ENCODE measurements at places on chromosomes 5 and 9. TPM values are rescaled to one million over a fixed set of nuclear protein-coding genes. Genes with fewer than 3 reads are reported as not detected.

The CNTNAP3B gene
- total RNA-seq: 37.0 TPM

The ANKRD55 gene
- total RNA-seq: 0.46 TPM

The SHC3 gene
- total RNA-seq: 1.9 TPM

The TUSC1 gene
- 19.2 TPM for total RNA-seq

The C9 gene
- not detected for total RNA-seq

The ARHGEF28 gene
- total RNA-seq: 77.3 TPM

The TMEM252 gene
- total RNA-seq: not detected

The MGAT4B gene
- 129 TPM for total RNA-seq

The NR2F1-AS1 gene
- 12.2 TPM for total RNA-seq

The SLC6A19 gene
- not detected for total RNA-seq

The IZUMO3 gene
- total RNA-seq: not detected

The IFNB1 gene
- total RNA-seq: 0.46 TPM

The TAF11L9 gene
- not detected for total RNA-seq

The PCDHA1 gene
- total RNA-seq: 0.32 TPM

The ANKRD34B gene
- not detected for total RNA-seq

Measured in epithelial cell of umbilical artery (primary cell).